ENCODE measurements at places on chromosomes 11 and 22. TPM values are rescaled to one million over a fixed set of nuclear protein-coding genes. Genes with fewer than 3 reads are reported as not detected.

The GLYAT gene
- total RNA-seq, result 0.31 TPM

The VSIG10L2 gene
- total RNA-seq, result not detected

The IL18 gene
- total RNA-seq, result 2.0 TPM

The ADAMTS15 gene
- total RNA-seq, result 4.7 TPM

The OR52E8 gene
- total RNA-seq, result not detected

The CATSPERZ gene
- total RNA-seq, result 1.7 TPM

The RHOG gene
- total RNA-seq, result 2.0 TPM

The CBY1 gene
- 16.5 TPM for total RNA-seq

The IGLL1 gene
- not detected for total RNA-seq

The CALCB gene
- not detected for total RNA-seq

The PDGFB gene
- 2.5 TPM for total RNA-seq

The LGALS12 gene
- not detected for total RNA-seq

The FAM168A gene
- total RNA-seq, result 70.3 TPM
